ENCODE measurements at places on chromosomes 7 and 10.

- DNase-seq: no peak
Observed at GRCh38 chr7:92832534-92833023, 3.8 kb downstream of the CDK6 start.

DNA sequence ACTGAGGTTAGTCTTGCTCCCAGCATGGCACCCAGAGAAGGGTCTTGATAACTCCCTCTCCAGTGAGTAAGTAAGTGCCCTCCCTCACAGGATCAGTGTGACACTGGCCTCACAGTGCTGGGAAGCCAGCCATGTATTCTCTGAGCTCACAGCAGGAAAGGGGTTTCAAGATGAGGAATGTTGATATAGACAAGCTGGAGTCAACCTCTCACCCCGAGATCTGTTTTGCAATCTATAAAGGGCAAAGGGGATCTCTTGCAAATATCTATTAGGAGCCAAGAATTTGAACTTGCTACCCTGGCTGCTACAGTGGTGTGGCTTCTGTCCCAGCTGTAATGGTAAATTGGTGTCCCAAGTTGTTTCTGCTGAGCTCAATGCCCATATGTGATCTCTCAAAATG lies 70.2 kb upstream of the ADAM12 start:
- DNase-seq: no peak

- DNase-seq: no peak
Observed at GRCh38 chr7:471191-471865, 48.3 kb downstream of the PDGFA start.

GRCh38 chr10:33333260-33334101 lies 986 bp downstream of the NRP1 start:
- DNase-seq: peak; percentile 30

DNA sequence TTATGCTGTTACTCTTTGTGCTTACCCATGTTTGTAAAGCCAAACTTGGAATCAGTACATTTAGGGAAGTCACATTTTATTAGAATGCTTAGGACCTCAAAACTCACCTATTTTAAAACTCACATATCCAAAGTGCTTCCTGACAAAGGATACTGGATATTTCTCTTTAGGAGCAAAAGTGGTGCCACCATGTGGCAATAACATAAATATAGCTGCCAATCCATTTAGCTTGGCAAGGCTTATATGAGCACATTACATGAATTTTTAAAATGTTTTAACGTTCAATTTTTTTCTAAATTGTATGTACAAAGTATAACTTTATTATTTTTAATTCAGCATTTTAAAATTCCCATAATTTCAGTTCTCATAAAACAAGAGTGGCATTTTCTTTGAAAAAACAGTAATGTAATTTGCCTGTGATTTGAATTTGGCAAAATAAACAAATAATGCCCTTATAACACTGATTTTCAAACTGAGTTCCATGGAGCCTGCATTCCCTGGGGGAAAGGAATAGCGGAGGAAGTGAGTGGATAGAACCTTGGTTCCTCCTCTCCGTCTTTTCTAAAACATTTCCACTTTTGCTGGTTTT lies 75.4 kb downstream of the HDAC9 start:
- DNase-seq: no peak

- no peak for DNase-seq
Observed at GRCh38 chr10:120460186-120460585, 3.2 kb downstream of the PLPP4 start.

GRCh38 chr10:101777619-101778145 lies 1.8 kb upstream of the FGF8 start:
- DNase-seq: no peak

DNA sequence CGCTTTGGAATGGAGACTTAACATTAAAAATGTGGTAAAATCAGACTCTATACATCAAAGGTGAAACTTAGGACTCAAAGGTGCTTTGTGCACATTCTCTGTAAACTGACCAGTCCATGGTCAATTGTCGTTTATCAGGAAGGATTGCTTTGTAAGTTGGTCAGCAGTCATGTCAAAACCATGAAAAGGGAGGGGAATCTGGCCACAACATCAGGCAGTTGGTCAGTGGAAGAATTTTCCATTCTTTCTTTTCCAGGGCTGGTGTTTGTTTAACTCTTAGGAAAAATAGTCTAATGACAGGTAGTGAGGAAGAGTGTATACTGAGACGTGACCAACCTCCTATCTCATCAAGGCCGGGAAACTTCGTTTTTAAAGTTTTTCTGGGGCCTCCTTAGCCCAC lies 226.5 kb downstream of the ADK start:
- no peak for DNase-seq

DNA sequence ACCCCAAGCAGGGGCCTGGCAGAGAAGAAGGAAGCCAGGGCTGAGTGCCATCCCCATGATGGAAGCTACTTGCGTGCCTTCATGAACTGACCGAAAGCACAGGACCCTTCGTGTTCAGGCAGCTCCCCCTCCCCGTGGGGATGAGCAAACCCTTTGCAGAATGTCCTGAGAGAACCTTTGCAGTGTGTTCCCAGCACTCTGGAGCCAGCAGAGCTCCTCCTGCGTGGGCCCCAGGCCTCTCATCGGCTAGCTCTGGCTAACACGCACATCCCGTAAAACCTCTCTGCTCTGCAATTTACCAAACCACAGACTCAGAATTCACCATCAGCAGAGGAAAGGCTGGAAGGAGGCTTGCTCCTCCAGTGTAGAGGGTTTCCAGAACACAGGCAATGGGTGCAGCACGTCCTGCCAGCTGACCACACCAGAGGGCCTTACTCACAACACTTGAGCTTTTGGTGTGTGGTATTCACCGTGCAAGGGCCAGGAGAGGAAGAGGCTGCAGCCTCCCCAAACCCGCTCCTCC lies 3.1 kb downstream of the SH3PXD2A start:
- no peak for DNase-seq

GRCh38 chr10:54484186-54484585 lies 316.8 kb downstream of the PCDH15 start:
- no peak for DNase-seq

DNA sequence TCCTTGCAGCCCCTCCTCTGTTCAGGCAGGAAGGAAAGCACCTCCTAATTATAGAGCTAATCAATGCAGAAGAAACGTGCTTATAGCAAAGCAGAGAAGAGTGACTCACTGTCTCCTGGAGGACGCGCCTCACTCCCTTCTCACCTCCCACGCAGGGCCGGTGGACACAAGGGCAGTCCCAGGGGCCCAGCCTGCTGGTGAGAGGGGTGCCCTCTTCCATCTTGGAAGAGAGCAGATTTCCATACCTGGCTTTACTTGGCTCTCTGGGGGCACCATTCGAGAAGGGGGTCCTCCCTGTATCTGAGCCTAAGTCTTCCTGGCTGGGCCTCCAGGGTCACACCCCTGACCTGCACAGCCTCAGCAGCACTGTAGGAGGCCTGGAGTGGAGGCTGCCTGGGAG lies 55.8 kb downstream of the RASGEF1A start:
- no peak for DNase-seq

- no peak for DNase-seq
Observed at GRCh38 chr7:191105-191980, 1.0 kb upstream of the FAM20C start.

GRCh38 chr7:26046150-26046549 lies 105.8 kb upstream of the NFE2L3 start:
- DNase-seq: no peak

- DNase-seq: no peak
Observed at GRCh38 chr7:117069379-117069778, 116.1 kb downstream of the ST7 start.
